Transverse colon (tissue), 4 donors: ENCODE measurements at places on chromosomes 4 and X. TPM values are rescaled to one million over a fixed set of nuclear protein-coding genes. Genes with fewer than 3 reads are reported as not detected.
A peak's percentile ranks its signal among the peaks of the same experiment; 100 is the strongest.

Gene BST1
- not detected for total RNA-seq

Gene JADE3
- total RNA-seq: 4.8 TPM

Gene GLRA3
- total RNA-seq: not detected

DNA sequence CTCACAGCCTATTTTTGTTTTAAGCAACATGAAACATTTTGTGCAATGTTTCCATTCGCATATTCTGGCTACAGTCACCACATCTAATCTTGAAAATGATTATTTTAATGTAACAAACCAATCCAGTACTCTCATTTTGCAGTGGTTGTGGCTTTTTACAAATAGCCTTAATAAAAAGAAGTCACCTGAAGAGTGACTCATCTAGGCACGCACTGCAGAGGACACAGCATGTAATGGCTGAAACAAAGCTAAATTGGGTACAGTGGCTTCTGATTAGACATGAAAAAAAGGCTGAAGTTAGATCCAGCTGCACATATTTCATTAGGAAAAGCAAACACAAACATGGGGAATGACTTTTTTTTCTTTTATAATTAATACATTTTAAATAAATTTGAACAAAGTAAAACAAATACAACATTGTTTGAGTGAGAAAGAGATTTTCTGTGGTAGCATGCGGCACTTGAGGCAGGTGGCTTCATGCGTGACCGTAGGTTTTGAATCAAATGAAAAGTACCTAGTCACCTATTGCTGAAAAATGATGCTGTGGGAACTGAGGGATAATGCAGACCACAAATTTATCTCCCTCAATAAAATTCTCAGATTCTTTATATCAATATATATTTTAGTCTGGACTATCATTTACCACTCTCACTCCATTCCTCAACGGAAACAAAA is 240.8 kb upstream of the DDX53 start:
- DNase-seq: no peak
- H3K36me3 ChIP-seq: no peaks in the 10 kb centered on the region
- no peak overlapping the region for H3K4me3 ChIP-seq
- H3K27ac ChIP-seq: no peak overlapping the region

Gene BEND2
- not detected for total RNA-seq

Gene VCX2
- not detected for total RNA-seq

GRCh38 chrX:70030301-70030767 is 19.4 kb downstream of the AWAT2 start:
- DNase-seq: peak; percentile 13
- H3K27ac ChIP-seq: no peak overlapping the region
- no peaks in the 10 kb centered on the region for H3K4me1 ChIP-seq
- no peaks in the 10 kb centered on the region for H3K36me3 ChIP-seq
- no peak overlapping the region for H3K4me3 ChIP-seq

Gene NHSL2
- 1.6 TPM for total RNA-seq

DNA sequence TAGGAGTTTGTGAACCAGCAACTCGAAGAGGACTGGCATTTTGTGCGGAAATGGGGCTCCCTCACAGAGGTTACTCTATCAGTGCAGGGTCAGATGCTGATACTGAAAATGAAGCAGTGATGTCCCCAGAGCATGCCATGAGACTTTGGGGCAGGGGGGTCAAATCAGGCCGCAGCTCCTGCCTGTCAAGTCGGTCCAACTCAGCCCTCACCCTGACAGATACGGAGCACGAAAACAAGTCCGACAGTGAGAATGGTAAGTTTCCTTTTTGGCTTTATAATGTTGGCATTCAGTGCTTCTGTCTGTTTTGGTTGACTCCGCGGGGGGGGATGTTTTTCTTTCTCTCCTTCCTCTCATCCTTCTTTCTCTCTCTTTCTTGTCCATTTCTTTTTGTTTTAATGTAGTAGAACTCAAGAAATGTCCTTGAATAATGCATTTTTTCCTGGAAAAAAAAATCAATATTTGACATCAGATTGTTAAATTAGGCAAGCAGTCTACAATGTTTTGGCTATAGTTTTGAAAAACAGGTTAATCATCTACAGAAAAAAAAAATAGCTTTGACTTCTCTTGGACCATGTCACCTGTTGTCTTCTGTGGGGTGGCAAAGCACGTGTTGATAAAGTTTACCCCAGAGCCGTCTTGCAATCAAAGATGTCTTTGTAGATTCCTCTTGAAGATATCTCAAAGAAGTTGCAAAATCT is 103.6 kb downstream of the TENM3 start:
- no peak overlapping the region for H3K4me3 ChIP-seq
- H3K36me3 ChIP-seq: no peaks in the 10 kb centered on the region
- no peaks in the 10 kb centered on the region for H3K27me3 ChIP-seq
- DNase-seq: no peak

GRCh38 chr4:7206911-7207567 is 14.7 kb downstream of the SORCS2 start:
- peaks cover 10% of the 10 kb centered on the region for H3K4me1 ChIP-seq
- peaks cover 6% of the 10 kb centered on the region for H3K27me3 ChIP-seq
- peak; percentile 66 for DNase-seq

Gene PRRG3
- 1.8 TPM for total RNA-seq

Gene PSAPL1
- total RNA-seq: not detected
